ENCODE measurements at places on chromosomes 5 and 9.

- DNase-seq, result no peak
Measured at GRCh38 chr5:109855056-109855455, 165.3 kb downstream of the MAN2A1 start.

DNA sequence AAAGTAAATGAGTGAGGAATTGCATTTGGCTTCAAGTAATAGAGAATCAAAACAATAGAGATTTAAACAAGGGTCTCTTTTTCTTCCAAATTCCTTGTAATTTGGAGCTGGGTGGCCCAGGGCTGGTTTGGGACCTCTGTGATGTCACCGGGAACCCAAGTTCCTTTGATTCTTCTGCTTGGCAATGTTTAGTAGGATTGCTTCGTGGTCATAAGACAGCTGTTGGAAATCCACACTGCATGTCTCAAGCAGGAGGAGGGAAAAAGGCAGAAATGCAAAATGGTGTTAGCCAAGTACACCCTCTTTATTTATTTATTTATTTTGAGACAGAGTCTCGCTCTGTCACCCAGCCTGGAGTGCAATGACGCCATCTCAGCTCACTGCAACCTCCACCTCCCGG, 72.6 kb upstream of the IL12B start:
- no peak for DNase-seq

DNA sequence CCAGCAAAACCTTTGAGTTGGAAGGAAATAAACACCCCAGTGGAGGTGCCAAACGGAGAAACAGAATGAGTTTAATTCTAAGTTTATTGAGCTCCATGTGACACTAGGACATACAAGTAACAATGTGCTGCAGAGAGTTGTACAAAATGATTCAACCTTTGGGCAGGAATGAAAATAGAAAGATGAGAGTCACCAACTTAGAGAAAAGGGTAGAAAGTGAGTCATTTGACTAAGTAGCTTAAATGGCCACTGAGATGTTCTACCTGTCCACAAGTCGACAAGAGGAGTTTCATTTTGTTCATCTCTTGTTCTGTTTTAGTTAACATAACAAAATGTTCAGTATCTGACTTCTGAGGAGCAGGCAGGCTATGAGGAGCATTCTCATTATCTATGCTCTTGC, 284.7 kb downstream of the NR2F1-AS1 start:
- DNase-seq, result no peak

GRCh38 chr5:171595401-171595800, 176.0 kb downstream of the FGF18 start:
- DNase-seq, result no peak

DNA sequence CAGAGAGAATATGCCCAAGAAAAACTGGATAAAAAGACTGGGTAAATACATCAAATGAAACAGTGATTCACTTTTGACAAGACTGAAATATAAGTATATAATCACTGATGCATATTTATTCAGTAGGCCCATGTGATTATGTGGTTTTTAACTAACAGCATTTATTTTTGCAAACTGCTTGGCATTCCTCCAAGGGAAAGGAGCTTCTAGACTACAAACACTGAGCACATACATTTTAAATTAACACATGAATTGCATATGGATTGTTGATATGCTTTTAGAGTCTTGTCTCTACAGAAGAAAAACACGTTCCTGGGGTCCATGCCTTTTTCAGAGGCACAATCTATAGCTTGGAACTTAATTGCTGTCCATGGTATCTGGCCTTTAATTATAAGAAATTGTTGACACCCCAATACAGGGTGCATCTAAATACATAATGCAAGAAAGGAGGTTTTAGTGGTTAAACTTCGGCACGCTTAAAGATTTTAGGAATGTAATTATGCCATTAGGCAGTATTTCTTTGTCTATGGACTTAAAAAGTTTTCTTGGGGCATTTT, 6.9 kb upstream of the MEIKIN start:
- no peak for DNase-seq

GRCh38 chr5:22908129-22908528, 55.0 kb upstream of the CDH12 start:
- no peak for DNase-seq

DNA sequence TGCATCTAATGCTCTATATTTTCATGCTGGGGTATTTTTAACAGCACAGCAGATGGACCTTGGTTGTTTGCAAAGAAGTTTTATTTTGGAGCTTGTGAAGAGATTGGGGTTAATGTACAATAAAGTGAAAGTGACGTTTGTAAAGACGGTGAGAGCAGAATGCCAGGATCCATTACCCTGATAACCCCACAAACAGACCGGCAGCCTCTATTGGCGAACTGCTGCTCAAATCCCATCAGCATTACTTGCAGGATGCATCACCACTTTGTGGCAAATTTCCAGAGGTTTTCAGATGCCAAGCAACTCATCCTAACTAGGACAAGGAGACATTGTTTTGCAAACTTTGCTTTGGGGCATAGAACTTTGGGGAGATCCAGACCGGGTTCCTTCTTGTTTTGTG, 383.3 kb upstream of the ZNF462 start:
- no peak for DNase-seq

DNA sequence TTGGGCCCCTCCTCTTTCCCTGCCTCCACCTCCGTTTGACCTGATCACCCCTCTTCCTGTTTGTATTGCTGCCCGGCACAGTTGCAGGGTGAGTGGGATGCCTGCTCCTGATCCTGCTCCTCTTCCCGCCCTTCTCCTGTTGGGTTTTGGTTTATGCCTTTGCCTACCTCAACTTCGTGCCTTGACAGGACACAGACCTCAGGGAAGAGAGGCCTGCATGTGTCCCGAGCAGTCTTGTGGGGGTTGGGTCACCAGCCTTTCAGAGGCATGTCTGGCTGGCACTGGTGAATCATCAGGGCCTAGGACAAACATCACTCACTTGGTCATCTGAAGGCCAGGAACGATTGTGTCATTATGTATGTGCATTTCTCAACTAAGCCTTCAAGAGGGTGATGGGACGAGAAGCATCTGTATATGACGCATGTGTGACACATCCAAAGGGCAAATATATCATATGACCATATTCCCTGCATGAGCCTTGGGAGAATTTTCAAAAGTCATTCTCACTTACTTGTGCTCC, 56.9 kb downstream of the NPR3 start:
- DNase-seq, result no peak
